ENCODE measurements at places on chromosomes 5 and 9. TPM values are rescaled to one million over a fixed set of nuclear protein-coding genes. Genes with fewer than 3 reads are reported as not detected.

The ENHO gene
- not detected for total RNA-seq

The SGCD gene
- total RNA-seq, result not detected

The FANCG gene
- 27.9 TPM for total RNA-seq

The DCANP1 gene
- total RNA-seq, result not detected

The TMC1 gene
- not detected for total RNA-seq

The PSD2 gene
- total RNA-seq, result 0.19 TPM

The TRPM3 gene
- total RNA-seq, result not detected
